ENCODE measurements at places on chromosomes 16 and 17.

DNA sequence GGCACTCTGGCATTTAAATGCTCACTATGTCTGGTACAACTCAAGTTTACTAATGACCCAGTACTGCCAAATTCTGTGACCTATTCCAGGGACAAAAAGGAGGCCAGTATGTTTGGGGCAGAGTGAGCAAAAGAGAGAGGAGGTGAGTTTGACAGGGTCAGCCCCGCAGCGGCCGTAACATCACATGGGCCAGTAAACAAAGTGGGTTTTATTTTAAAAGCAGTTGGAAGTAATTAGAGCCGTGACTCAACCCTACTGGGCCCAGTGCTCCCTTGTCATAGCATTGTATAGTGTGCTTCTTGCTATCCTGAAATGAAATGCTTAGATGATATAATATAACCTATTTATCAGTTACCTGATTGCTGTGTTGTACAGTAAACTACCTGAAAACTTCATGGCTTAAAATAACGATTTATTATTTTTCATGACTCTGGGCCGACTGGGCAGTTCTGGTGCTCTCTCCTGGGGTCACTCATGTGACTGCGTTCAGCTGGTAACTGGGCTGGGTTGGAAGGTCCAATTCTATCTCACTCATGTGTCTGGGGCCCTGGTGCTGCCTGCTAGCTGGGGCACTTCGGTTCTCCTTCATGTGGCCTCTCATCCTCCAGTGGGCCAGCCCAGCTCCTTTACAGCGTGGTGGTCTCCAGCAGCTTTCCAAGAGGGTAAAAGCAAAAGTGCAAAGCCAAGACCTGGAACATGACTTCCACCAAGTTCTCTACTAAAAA lies 27.4 kb downstream of the IQCK start:
- DNase-seq, result no peak

DNA sequence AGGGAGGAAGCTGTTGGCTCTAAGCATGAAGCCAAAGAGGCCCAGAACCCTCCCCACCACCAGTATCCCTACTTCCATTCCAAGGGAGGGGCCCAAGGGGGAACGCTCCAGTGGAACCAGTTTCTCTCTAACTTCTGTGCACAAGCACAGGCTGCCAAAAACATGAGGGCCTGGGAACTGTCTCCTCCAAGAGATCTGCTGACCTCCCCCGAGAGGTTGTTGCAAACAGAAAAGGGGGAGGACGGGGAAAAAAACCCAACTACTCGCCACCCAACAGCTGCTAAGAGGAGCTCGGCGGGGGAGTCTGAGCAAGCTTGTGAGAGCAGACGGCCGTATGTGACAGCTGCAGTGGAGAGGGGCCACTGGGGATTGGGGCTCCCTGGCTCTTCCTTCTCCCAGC lies 15.7 kb upstream of the SLC35B1 start:
- DNase-seq, result peak; percentile 45

DNA sequence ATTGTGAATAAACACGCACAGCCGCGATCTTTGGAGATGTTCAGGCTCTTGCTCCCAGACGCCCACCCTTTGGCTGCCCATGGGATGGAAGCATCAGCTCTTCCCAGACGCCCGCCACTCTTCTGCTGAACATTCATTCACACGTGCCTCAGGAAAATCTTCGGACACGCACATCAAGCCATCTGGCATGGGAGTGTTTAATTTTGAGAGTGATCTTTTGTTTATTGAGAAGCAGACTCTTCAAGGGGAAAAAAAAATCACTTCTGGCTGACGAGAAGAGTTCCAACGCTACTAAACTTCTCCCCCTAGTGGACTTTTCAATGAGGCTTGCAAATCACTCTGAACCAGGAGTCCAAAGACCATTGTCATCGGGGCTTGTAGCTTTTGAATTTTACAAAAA lies 62.0 kb upstream of the NUDT7 start:
- DNase-seq, result peak; percentile 83

- peak; percentile 92 for DNase-seq
Measured at GRCh38 chr17:7046127-7046724, 2.3 kb upstream of the SLC16A11 start.

DNA sequence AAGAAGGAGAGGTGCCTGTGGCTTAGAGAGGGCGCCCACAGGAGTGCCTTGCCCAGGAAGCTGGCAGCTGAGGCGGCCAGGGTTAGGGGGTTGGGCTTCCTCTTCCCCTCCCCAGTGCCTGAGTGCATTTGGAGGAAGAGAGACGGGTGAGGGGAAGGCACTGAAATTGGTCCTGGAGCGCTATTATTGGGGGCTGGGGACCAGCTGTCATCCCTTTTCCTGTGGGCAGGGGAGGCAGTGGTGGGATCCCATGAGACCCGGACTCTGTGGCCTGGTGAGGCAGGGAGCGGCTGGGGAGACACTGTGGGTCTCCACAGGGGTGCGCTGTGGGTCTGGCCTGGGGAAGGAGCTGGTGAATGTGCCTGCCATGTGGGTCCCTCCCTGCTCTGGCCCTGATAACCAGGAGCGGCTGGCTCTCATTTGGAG lies 259.7 kb downstream of the SEC14L1 start:
- DNase-seq, result no peak

GRCh38 chr17:33113276-33113990 lies 121.8 kb downstream of the SPACA3 start:
- DNase-seq, result no peak

GRCh38 chr17:66190738-66191592 lies 968 bp downstream of the CEP112 start:
- DNase-seq, result peak; percentile 54

Data from kidney (tissue), 22 donors.